CD4-positive, alpha-beta T cell (primary cell): ENCODE measurements at places on chromosomes 16 and 17. TPM values are rescaled to one million over a fixed set of nuclear protein-coding genes. Genes with fewer than 3 reads are reported as not detected.

DNA sequence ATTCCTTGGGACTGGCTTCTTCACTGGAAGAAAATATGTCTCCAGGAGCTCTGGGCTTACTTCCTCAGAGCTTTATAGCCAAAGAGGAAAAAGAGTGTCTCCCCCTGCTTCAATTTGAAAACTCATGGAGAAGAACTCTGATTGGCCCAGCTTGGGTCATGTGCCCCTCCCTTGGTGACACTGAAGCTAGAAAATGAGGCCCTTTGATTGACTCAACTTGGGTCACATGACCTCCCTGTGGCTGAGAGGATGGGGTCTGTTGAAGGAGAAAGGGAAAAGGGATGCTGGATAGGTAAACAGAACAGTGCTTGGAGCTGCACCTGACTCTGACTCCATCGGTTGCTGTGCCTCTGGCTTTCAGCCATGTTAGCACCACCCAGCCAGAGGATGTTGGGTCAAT is 70.6 kb upstream of the KSR1 start:
- peaks cover 2% of the 10 kb centered on the region for H3K27me3 ChIP-seq
- no peak for DNase-seq
- H3K4me1 ChIP-seq: peaks cover 5% of the 10 kb centered on the region
- H3K36me3 ChIP-seq: no peaks in the 10 kb centered on the region
- no peak overlapping the region for H3K27ac ChIP-seq

- no peaks in the 10 kb centered on the region for H3K4me1 ChIP-seq
- no peaks in the 10 kb centered on the region for H3K27me3 ChIP-seq
- no peaks in the 10 kb centered on the region for H3K36me3 ChIP-seq
- no peak overlapping the region for H3K4me3 ChIP-seq
- no peak for DNase-seq
- no peak overlapping the region for H3K27ac ChIP-seq
Measured at GRCh38 chr17:30579610-30580315, 102.6 kb downstream of the GOSR1 start.

- no peaks in the 10 kb centered on the region for H3K27me3 ChIP-seq
- H3K27ac ChIP-seq: no peak overlapping the region
- H3K36me3 ChIP-seq: peaks cover 37% of the 10 kb centered on the region
- no peaks in the 10 kb centered on the region for H3K4me1 ChIP-seq
Measured at GRCh38 chr17:66776999-66777688, 57.8 kb upstream of the CACNG5 start.

DNA sequence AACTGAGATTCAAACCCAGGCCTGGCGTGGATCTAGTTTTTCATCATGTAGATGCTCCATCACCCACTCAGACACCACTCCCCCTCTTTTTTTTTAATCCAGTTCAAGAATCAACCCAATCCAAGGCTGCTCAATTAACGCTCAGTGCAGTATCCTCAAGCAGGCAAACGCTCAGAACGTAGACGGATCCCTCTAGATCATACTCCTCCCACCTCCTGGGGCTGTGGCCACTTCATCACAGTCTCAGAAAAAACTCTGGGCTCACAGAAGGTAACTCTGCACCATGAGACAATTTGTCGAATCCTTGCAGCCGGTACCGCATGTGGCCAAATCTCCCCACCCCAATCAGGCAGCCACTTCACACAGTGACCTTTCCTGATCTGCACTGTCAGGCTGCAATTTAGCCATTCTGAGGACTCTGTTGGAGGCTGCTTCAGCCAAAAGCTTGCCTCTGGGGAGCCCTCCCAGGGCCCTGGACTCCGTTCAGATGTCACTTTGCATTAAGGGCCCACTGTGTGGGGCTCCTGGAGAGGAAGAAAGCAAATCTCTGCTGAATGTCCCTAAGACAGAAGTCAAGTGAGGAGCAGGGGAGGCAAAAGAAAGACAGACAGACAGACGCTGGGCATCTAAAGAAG is 183.5 kb downstream of the XYLT1 start:
- no peak for DNase-seq
- H3K27ac ChIP-seq: no peak overlapping the region
- no peaks in the 10 kb centered on the region for H3K27me3 ChIP-seq
- H3K4me3 ChIP-seq: no peak overlapping the region
- no peaks in the 10 kb centered on the region for H3K36me3 ChIP-seq

GRCh38 chr16:3023415-3023668 is 400 bp downstream of the HCFC1R1 start:
- peaks cover 20% of the 10 kb centered on the region for H3K36me3 ChIP-seq
- peak overlapping the region; percentile 96 for H3K27ac ChIP-seq
- H3K27me3 ChIP-seq: no peaks in the 10 kb centered on the region
- DNase-seq: no peak
- H3K4me3 ChIP-seq: peak overlapping the region; percentile 78

DNA sequence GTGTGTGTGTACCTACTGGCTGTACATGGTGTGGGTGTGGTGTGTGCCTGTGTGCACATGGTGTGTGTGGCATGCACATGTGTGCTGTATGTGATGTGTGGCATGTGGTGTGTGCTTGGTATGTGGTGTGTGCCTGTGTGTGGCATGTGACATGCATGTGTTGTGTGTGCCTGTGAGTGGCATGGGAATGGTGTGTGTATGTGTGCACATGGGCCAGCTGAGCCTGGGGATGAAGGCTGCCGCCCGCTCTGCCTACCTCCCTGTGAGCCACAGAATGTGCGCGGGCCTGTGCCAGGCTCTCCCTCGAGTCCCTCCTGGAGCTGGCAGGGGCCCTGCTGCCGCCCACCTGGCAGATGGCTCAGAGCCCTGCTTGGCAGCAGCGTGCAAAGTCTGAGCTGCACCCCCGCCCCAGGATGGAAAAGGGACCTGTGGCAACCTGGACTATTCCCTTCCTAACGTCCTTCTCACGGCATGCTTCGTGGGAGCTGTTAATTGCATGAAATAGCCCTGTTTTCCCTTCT is 9.3 kb downstream of the PRSS27 start:
- peaks cover 26% of the 10 kb centered on the region for H3K36me3 ChIP-seq
- peaks cover 8% of the 10 kb centered on the region for H3K4me1 ChIP-seq
- no peak for DNase-seq
- no peaks in the 10 kb centered on the region for H3K27me3 ChIP-seq

DNA sequence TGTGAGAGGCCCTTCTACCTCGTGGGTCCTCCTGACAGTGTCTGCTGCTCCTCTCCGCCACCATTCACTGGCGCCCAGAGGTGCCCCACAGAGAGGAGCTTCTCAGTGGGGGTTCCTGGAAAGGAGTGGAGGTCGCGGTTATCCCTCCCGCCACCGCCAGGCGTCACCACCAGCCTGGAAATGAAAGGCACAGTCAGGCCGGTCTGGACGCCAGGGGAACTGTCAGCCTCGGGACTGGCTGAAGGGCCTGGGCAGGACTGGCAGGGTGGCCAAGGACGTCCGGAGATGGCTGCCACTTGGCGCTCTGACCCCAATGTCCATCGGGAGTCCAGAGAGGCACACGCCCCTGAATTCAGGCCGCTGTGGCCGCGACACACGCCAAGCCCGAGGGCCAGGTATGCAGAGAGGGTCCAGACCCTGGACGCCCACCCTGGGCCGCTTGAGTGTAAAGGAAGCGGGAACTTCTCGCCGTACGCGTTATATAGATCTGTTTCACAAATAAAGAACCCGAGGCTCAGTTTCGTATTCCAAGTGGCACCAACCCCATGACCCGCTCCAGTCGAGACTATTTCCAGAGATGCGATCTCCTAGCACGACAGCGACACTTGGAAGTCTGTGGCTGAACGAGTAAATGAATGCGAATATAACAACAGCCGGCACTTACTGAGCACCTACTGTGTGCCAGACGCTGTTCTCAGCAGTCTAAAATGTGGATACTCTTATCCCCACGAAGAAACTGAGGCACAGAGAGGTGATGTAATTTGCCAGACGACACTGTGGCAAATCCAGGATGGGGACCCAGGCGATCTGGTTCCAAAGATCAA is 7.6 kb upstream of the NXPH3 start:
- peak; percentile 77 for DNase-seq
- peaks cover 4% of the 10 kb centered on the region for H3K27me3 ChIP-seq
- H3K4me1 ChIP-seq: peaks cover 25% of the 10 kb centered on the region
- no peaks in the 10 kb centered on the region for H3K36me3 ChIP-seq

DNA sequence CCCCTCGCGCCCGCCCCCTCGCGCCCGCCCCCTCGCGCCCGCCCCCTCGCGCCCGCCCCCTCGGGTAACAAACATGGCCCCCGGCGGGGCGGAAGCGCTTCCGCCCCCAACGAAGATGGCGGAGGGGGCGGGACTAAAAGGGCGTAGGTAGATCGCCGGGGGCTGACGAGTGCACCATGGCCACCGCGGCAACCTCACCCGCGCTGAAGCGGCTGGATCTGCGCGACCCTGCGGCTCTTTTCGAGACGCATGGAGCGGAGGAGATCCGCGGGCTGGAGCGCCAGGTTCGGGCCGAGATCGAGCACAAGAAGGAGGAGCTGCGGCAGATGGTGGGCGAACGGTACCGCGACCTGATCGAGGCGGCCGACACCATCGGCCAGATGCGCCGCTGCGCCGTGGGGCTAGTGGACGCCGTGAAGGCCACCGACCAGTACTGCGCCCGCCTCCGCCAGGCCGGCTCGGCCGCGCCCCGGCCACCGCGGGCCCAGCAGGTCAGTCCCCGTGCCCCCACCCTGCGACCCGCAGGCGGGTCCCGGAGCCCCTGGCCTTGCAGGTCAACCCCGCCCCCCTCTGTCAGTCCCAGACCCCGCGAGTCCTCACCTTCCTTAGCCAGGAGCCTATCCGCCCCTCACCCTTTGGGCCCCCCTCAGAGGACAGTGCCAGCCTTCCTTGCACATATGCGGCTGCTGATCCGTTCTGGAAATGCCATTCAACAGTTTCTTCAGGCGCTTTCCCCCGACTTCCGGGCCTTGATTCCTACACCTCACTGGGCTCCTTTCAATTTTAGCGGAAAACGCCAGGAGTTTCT is at the start of gene COG1:
Gene COG1, plus strand, starts transcription at position 162 of the 808 bp plus-strand sequence. Its CDS starts 15 bp downstream, at position 177.
- DNase-seq: peak; percentile 83
- H3K36me3 ChIP-seq: peaks cover 25% of the 10 kb centered on the region
- H3K4me3 ChIP-seq: peak within 1 kb of the TSS; percentile 89
- H3K27ac ChIP-seq: peak within 1 kb of the TSS; percentile 60
- H3K27me3 ChIP-seq: no peaks in the 10 kb centered on the region
- H3K4me1 ChIP-seq: peaks cover 28% of the 10 kb centered on the region

DNA sequence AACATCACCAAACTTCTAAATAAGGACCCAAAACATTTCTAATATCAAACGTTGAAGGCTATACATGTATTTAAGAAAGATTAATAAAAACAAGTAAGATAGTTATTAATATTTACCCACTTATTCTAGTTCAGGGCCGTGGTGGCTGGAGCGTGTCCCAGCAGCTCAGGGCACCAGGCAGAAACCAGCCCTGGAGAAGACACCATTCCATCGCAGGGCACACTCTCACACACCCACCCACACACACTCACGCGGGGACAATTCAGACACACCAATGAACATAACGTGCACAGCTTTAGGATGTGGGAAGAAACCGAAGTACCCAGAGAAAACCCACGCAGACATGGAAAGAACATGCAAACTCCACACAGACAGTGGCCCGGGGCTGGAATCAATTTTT is 13.5 kb downstream of the C17orf67 start:
- H3K36me3 ChIP-seq: no peaks in the 10 kb centered on the region
- H3K4me3 ChIP-seq: no peak overlapping the region
- H3K4me1 ChIP-seq: peaks cover 6% of the 10 kb centered on the region
- no peaks in the 10 kb centered on the region for H3K27me3 ChIP-seq

DNA sequence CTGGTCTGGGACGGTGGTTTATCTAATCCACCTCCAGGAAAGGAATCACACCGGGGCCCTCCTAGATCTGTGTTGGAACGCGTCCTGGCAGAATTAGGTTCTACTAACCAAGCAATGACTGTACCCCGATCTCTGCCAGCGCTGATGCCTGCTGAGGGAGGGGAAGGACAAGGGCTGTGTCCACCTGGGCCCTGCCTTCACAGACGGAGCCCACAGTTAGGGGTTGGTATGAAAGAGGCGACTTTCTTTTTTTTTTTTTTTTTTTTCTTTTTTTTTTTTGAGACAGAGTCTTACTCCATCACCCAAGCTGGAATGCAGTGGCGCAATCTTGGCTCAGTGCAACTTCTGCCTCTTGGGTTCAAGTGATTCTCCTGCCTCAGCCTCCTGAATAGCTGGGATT is 9.9 kb upstream of the KRT19 start:
- H3K36me3 ChIP-seq: no peaks in the 10 kb centered on the region
- no peaks in the 10 kb centered on the region for H3K27me3 ChIP-seq
- no peak for DNase-seq
- H3K4me3 ChIP-seq: no peak overlapping the region
- no peaks in the 10 kb centered on the region for H3K4me1 ChIP-seq
- no peak overlapping the region for H3K27ac ChIP-seq

DNA sequence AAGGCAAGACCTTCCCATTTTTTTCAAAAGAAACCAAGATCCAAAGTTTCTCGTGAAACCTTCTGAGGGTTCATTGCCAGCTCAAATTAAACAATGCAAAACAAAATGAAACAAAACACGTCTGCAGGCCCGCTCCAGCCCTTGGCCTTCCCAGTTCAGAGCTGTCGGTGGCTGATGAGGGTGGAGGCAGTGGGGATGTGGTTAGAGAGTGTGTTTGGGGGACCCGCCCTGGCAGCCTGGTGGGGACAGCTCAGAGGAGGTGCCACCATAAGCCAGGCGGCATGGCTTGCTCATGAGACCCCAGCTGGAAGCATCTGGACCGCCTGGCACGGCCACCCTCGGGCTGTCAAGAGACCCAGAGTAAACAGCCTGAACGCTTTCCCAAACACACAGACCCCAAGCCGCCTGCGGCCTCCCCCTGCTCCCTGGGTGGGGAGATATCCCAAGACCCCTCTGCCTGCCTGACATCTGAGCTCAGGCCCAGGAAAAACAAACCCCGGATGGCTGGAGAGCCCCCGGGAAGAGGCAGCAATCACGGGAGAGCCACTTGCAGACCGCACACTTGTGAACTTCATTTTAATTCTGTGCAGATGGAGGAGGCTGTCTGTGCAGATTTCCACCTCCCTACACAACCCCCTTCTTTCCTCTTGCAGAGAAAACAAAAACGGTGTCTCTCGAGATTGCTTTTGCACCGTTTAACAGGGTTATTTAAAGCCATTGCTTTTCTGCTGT is 35.4 kb upstream of the LITAF start:
- H3K4me1 ChIP-seq: peaks cover 77% of the 10 kb centered on the region
- peak; percentile 46 for DNase-seq
- no peaks in the 10 kb centered on the region for H3K36me3 ChIP-seq
- no peaks in the 10 kb centered on the region for H3K27me3 ChIP-seq

GRCh38 chr16:49528060-49528865 is 154.7 kb downstream of the C16orf78 start:
- H3K27me3 ChIP-seq: no peaks in the 10 kb centered on the region
- peaks cover 8% of the 10 kb centered on the region for H3K4me1 ChIP-seq
- H3K4me3 ChIP-seq: peak overlapping the region; percentile 52
- peak; percentile 11 for DNase-seq
- H3K27ac ChIP-seq: no peak overlapping the region

GRCh38 chr16:26391833-26392232 is 674.9 kb upstream of the C16orf82 start:
- no peak overlapping the region for H3K27ac ChIP-seq
- no peaks in the 10 kb centered on the region for H3K27me3 ChIP-seq
- H3K36me3 ChIP-seq: no peaks in the 10 kb centered on the region
- no peak overlapping the region for H3K4me3 ChIP-seq
- no peak for DNase-seq

GRCh38 chr16:80932708-80933095 is 74.0 kb downstream of the CMC2 start:
- no peaks in the 10 kb centered on the region for H3K36me3 ChIP-seq
- DNase-seq: no peak
- peaks cover 27% of the 10 kb centered on the region for H3K27me3 ChIP-seq
- peak overlapping the region; percentile 29 for H3K4me3 ChIP-seq
- H3K27ac ChIP-seq: no peak overlapping the region

The ENPP7 gene
- total RNA-seq: not detected

The LHX1 gene
- total RNA-seq: not detected

The PARD6A gene
- total RNA-seq: 4.5 TPM

The PGAP3 gene
- total RNA-seq: 30.7 TPM

The NFATC3 gene
- total RNA-seq: 94.4 TPM

The CSH2 gene
- not detected for total RNA-seq

The PRCD gene
- total RNA-seq: not detected
